ENCODE measurements at places on chromosomes 7 and 10.

DNA sequence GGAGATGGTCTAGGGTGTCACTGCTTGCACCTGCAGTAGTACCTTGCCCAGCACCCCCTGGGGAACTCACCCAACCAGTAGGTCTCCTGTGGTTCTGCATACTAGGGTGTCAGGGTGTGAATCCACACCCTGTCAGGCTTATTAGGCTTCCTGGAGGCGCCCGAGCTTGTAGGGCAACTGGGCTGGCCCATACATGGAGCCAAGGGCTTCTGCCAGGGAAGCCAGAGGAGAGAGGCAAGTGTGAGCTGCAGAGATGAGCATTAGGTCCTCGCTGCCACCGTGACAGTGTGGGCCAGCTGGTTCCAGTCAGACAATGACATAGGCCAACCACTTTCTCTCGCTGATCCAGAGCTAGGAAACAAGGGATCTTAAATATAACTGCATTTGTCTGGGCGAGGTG is 11.2 kb downstream of the MXI1 start:
- no peak for DNase-seq

- no peak for DNase-seq
Observed at GRCh38 chr10:73991884-73992245, 6.1 kb upstream of the VCL start.

DNA sequence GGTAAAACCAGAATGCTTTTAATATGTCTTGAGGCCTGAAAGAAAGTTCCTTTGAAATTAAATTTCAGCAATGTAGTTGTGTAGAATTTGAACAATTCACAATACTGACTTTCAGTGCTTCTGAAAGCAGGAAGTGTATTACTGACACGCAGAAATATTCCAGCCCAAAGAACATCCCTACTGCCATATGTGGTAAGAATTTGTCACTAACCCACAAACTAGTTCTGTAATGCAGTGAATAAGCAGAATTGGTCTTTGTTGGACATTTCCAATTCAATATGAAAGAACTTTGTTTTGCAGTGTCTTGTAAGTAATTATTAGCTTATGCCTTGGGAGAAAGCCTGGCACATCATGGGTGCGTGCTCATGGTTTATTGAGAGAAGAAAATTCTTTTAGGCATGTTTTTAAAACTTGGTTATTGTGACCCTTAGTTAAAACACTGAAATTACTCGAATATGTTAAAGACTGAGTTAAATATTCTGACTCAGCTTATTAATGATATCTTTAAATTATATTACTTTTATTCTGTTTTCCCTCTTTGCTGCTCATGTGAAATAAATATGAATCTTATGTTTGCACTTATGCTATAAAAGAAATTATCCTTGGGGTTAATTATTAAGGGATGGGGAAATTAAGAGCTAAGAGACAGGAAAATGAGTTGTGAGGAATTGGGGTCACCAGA is 33.4 kb downstream of the PTPN12 start:
- no peak for DNase-seq

DNA sequence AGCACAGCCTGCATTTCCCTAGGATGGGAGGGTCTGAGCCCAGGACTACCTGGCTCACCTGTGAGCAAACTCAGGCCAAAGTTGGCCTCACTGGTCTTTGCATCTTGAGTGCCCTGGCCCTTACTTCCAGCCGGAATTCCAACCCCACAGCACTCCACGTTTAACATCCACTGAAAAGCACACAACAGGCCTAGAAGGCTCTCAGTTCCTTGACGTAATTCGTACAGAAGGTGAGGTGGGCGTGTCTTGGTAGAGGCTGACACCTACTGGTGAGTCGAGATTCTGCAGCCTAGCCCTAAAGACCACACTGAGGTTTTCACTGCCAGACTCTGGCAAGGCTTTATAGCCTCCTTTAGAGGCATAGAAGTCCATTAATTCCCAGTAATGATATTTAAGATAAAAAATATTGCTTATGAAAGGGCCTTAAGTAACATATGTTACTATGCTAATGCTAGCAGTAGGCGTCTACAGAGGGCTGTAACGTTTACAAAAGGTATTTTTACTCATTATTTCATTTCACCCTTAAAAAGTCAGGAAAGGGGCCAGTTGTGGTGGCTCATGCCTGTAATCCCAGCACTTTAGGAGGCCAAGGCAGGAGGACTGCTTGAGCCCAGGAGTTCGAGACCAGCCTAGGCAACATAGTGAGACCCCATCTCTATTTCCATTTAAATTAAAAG is 95.8 kb downstream of the HIP1 start:
- DNase-seq = no peak

GRCh38 chr10:71522442-71523144 is 125.9 kb downstream of the CDH23 start:
- no peak for DNase-seq

- DNase-seq = no peak
Observed at GRCh38 chr7:104784686-104785085, 229.3 kb upstream of the KMT2E start.

- no peak for DNase-seq
Observed at GRCh38 chr7:3146571-3147226, 103.0 kb upstream of the CARD11 start.

DNA sequence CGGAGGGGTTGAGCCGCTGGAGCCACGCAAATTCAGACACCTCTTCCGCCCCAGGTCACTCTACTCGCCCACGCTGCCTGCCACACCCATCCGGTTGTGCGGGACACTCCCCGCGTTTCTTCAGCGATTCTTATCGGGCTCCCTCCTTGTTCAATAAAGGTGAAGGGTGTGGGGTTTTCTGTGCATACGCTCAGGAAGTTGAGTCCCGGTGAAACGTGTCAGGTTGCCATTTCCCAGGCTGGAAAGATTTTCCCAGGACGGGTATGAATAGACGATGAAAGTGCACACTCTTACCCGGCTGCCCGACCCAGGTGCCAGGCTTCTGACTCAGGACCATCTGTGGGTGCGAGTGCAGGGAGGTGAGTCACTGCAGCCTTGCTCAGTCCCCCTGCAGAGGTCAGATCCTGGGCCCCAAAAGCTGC is 22.0 kb downstream of the KLF6 start:
- DNase-seq = no peak

GRCh38 chr10:130358981-130359650 is 222.9 kb downstream of the GLRX3 start:
- DNase-seq = no peak

- no peak for DNase-seq
Observed at GRCh38 chr10:117409549-117410305, 34.5 kb upstream of the PDZD8 start.

- DNase-seq = no peak
Observed at GRCh38 chr7:27147199-27148030, at the start of gene HOXA6. Gene HOXA6, minus strand, starts transcription at chr7:27147774. Its CDS starts 25 bp downstream, at chr7:27147749.

- DNase-seq = no peak
Observed at GRCh38 chr7:26547156-26547555, 255.5 kb downstream of the SNX10 start.

GRCh38 chr10:106224676-106225075 is 939.8 kb downstream of the SORCS1 start:
- no peak for DNase-seq

DNA sequence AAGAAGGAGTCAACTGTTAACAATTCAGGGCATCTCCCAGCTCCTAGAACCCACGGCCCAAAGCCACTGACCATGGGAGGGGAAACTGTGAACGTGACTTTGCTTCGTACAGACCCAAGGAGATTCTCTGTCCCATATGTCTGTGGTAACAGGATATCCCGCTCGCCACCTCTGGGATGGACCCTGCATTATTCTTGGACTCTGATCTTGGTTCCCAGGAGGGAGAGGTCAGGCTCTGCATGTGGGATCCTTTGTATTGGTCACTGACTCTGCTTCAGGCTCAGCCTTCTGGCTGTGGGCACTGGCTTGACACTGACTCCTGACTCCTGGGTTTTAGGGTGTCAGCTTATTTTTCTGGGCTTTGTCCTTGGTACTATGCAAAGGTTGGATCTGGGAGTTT is 13.5 kb upstream of the MBL2 start:
- DNase-seq = no peak

- DNase-seq = no peak
Observed at GRCh38 chr10:88617772-88618300, 31.3 kb downstream of the LIPJ start.

DNA sequence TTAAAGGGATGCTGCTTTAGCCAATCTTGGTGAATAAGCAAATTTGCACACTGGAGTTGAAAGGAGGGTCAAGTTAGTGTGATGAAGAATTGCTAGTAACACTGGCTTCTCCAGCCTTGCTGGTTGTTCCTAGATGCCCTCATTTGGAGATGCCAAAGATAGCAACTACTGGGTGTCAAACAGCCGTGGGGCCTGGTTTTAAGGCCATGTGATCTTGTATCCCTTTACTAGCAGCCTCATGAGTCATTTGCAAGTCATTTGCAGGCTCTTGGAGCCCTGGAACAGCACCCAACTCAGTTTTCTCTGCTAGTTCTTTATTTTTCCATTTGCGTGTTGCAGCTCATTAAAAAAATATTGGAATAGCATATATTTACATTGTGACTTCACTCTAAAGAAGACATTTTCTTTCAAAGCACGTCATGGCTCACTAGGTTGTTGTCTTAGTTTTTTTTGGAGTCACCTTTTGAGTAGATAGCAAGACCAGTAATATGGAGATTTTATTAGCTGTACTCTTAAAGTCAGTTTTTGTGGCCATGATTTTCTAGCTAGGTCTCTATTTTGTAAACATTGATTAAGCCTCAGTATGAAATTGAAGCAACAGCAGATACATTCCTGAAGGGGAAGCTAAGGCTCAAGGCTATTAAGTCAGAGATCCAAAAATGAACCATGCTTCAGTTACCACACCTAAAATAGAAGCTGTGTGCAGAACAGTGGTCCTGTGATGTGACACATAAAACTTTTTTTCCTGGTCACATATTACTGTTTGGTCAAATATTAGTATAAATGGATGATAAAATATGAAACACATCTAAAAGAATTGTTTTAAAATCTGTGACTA is 1.3 kb downstream of the LSMEM1 start:
- DNase-seq = no peak

DNA sequence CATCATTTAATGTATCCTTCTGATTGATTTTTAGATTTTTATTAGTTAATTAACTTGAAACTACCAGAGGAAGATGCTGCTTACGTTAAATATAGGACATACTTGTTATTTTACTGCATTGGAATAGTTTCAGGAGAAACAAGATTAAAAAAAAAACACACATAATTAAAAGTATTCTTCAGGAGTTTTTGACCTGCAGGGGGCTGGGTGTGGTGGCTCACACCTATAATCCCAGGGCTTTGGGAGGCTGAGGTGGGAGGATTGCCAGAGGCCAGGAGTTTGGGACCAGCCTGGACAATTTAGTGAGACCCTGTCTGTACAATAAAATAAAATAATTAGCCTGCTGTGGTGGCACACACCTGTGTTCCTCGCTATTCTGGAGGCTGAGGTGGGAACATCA is 10.7 kb downstream of the CBLL1 start:
- no peak for DNase-seq

DNA sequence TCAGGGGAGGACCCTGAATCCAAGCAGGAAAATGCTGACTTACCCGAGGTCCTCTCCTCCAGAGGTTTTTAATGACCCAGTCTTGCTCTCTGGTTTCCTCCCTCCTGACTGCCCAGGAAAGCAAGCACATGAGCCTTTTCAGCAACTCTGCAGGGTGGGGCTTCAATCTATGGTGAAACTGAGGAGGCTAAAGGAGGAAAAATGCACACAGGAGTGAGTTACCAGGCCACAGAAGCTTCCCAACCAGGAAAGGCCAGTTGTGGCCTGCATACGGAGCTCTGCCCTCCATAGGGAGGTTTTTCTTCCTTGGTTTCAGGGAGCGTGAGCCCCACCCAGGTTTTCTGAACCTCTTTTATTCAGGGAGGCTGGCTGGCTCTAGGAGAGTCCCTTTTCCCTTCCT is 14.1 kb upstream of the DLG5 start:
- DNase-seq = no peak

DNA sequence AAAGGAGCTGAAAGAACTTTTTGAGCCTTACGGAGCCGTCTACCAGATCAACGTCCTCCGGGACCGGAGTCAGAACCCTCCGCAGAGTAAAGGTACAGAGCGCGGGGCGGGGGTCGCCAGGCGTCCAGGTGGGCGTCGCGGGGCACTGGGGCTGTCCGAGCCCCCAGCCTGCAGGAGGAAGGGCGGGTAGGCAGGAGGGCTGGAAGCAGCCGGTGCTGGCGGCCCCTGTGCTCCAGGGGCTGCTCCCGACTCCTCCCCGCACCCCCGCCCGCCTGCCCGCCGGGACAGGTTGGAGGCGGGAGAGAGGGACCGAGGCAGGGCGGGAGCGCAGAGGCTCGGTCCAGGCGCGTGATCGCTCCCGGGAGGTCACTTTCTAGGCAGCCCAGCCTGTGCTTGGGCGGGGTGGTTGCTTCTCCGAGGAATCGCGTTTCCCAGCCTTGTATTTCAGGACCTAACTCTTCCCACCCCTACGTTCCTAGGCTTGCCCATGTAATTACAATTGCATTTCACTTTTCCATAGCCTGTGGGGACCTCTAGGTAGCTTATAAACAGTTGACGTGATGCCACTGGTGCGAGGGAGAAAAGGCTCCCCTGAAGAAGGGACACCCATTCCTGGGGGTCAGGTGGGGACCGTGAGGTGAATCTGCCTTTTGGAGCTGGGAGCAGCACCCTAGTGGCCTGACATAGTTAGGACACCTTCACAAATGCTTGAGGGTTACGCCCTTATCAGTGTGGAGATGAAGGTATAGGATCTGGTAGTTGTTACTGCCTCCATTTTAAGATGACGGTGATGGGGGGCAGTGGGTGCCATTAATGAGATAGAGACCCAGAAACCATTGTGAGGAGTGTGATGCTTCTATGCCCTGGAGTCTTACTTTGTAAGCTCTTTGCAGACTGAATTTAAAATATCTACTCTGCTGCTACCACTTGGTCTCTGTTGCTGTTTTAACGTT is 148.2 kb downstream of the CELF2 start:
- no peak for DNase-seq

DNA sequence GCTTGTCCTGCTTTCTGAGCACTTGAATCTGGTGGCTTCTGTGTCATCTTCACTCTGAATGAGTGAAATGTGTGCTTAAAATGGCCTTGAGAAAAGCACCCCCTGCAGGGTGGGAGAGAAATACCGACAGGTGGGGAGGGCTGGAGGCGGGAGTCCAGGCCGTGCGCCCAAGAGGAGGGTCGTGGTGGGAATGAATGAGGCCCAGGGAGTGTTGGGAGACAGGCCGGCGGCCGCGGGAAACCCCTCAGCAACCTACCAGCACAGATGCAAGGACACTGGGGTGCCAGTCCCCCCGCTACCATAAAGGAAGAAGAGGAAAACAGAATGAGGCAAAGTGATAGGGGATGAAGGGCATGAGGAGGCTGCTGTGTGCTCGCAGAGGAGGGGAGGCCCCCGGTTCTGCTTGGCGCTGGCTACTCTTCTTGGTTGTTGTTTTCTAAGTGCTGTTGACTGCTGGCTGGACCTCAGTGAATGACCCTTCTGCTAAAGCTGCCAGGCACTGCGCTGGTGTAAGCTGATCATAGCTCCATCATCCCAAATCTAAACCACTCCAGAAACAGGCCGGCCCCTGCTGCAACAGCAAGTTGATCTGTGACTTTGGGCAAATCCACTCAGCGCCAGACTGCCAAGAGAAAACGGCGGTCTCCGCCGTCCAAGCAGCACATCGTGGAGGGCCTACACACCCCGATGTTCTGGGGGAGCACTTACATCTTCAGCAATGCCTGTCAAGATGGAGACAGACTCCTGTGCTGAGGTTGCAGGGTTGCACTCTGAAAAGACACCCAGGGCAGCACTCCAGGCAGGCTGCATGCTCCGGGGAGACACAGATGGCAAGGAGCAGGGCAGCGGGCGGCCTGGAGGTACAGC is 378.5 kb downstream of the DNAJB6 start:
- no peak for DNase-seq

All from cortex of kidney (tissue), 1 donor.